ENCODE measurements at places on chromosomes 2 and 18.

DNA sequence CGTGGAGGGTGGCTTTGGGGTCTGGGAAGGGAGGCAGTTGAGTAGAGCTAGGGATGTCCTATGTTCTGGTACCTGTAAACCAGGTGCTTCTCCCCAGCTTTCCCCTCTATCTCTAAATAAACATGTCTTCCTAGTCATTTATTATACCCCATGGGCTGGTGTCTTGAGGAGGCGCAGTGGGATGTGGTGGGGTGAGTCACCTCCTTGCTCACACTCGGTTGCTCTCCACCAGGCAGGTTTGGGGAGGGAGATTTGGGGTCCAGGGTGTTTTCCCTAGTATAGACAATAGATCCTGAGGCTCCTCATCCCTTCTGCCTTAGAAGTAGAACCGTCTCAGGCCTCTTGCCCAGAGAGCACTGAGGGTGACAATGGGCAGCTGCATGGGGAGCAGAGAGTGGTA is 5.1 kb downstream of the PSD4 start:
- no peak for DNase-seq

- no peak for DNase-seq
Observed at GRCh38 chr18:37138456-37138855, 309.5 kb downstream of the KIAA1328 start.

- DNase-seq, result peak; percentile 20
Observed at GRCh38 chr2:49973917-49974368, 819.6 kb upstream of the FSHR start.

DNA sequence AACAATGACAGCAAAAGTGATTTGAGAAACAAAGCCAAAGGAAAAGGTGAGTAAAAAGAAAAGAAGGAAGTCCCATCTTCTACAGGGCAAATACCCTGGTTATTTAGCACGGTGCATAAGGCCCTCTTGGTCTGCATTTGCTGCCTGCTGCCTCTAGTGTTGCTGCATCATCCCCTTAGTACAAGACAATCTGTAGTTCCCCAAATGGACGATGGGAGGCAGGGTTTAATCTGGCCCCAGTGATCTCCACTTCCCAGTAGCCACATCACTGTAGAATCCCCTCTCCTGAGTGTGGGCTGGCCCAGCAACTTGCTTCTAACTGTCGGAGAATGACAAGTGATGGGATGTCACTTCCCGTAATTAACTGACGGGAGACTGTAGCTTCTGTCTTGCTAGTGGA is 85.1 kb downstream of the CTAGE1 start:
- no peak for DNase-seq

- no peak for DNase-seq
Observed at GRCh38 chr2:191321861-191322662, 76.9 kb downstream of the MYO1B start.

GRCh38 chr2:42238644-42239288 is 69.6 kb downstream of the EML4 start:
- DNase-seq, result peak; percentile 14

- no peak for DNase-seq
Observed at GRCh38 chr2:144333143-144333555, 186.8 kb downstream of the ZEB2 start.

GRCh38 chr18:59374128-59374527 is 15.1 kb upstream of the LMAN1 start:
- DNase-seq, result no peak

DNA sequence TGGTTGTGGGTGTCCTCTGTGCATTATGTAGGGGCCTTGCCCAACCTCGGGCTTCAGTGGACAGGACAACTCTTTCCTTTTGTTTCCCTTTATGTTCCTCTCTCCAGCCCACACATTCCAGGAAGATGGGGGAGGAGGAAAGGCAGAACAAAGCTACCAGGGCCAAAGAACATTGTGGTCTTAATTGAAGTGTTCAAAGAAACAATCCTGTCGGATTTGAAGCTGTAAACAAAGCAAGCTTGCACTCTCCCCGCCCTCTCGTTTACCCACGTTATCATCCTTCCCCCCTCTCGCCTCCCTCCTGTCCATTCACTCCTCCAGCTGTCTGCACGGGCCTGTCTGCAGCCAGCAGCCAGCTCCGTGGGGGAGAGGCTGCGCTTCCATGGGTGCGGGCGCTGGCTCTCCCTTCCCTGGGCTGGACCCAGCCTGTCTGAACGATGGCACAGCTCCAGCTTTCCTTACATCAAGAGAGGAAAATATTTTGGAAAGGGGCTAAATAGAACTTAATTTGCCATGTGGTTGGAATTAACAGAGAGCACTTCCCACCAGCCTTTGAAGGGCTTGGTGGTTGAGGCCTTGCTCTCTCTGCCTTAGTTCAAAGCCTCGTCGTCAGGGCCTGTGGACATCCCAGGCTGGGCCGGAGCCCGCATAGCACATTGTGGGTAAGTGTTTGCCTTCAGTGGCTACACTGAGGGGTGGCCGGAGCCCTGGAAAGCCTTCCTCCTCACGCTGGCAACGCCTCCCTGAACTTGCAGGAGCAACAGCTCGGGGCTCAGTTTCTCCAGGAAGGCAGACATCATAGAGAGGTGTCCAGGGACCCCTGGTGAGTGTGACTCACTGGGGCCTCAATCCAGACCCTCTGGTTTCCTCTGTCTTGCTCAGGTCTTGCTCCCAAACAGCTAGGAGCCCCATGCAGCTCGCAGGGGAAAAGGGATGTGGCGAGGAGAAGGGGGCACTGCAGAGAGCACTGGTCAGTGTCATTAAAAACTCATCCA is 60.6 kb upstream of the HS6ST1 start:
- no peak for DNase-seq

- DNase-seq, result no peak
Observed at GRCh38 chr2:29650631-29651097, 270.7 kb downstream of the ALK start.

GRCh38 chr2:206805887-206806607 is 40.6 kb downstream of the FASTKD2 start:
- DNase-seq, result no peak

- no peak for DNase-seq
Observed at GRCh38 chr2:239396881-239397681, 3.7 kb downstream of the HDAC4 start.

DNA sequence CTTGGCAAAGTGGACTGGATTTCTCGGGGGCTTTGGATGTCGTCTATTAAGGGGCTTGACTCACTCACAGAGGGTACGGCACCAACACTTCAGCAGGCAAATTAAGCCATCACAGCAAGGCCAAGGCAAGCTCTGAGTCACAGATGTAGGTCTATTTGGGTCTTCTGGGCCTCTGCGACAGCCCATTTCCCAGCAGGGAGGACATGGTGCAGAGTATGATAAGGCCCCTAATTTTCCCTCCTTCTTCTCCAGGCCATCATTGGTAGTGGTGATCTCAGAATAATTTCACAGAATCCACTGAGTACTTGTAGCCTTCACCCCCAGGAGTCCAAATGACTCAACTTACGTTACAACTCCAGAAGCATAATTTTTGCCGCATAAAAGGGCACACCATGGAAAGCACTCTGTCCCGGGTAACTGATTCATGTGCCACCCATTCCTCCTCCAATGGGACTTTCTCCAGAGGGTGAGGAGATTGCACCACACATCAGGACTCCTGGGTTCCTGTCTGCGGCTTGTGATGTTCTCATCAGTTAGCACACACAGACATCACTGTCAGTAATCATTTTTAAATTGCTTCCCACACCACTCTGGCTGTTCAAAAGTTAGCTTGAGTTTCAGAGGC is 164.9 kb downstream of the TXNL1 start:
- DNase-seq, result no peak

DNA sequence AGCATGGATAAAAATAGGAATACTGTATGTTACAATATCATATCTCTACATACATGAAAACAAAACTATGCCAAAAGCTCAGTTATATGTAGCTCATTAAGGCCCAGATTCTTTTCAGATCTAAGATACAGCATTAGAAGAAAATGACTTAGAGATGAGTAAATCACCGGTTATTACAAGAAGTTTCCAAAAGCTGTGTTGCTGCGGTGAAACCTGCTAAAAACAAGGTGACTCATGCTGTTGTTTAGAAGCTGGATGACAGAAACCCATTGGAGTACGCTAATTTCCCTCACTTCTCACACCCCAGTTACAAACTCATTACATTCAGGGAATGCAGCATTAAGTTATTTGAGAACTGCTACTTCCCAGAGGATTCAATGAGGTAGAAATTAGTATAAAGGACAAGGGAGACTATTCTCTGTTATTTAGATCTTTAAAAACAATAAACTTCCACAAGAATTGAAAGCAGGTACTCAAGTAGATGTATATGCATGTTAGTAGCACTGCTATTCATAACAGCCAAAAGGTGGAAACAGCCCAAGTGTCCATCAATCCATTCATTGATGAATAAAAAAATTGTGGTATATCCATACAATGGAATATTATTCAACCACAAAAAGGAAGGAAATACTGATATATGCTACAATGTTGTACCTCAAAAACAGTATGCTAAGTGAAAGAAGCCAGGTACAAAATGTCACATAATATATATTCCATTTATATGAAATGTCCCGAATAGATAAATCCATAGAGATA is 32.6 kb downstream of the RBKS start:
- DNase-seq, result no peak

GRCh38 chr18:3281456-3282400 is 19.8 kb downstream of the MYL12B start:
- no peak for DNase-seq

GRCh38 chr2:118269408-118270051 is 181.3 kb downstream of the INSIG2 start:
- no peak for DNase-seq

DNA sequence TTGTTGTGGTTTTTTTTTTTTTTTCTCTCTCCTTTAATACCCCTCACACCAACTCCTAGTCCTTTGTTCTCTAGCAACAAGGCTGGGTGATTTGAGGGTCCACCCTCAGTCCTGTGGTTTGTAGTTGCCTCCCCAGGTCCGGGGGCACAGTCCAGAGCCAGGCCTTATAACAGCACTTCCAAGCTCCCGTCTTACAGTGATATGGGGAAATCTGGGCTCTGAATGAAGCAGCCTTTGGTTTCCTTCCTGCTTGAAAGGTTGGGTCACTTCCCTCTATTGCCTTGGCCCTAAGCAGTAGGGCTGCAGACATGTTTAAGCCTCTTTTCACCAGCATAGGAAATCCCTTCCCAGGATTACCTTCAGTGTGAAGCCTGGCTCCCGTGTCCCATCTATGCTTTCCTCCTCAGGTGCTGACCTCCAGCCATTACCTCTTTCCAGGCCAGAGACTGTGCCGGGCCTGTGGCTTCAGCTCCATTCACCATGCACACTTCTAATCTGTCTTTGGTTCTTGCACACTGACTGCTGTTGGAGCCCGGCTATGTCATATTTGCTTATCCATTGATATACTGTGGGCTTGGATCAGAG is 21.2 kb upstream of the NTSR2 start:
- DNase-seq, result no peak

DNA sequence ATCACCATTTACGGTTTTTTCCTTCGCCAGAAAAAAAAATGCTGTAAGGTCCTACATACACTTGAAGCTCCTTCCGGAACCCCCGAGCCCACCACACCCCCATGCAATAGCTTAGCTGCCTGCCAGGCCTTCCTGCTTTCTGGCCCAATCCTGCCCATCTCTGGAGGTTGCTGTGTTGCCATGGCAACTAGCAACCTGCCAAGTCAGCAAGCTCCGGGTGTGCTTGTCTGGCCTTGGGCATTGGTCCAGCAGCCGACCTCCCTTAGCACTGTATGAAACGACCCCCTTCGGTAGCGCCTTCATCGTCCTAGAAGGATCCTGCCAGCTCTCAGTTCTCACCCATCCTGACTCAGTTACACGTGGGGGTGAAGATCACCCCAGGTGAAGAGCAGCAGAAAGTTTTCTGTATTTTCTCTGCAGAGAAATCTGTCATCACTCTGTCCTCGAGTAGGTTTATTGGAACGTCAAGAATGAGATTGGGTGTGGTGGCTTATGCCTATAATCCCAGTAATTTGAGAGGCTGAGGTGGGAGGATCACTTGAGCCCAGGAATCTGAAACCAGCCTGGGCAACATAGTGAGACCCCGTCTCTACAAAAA is 47.4 kb upstream of the MTCL1 start:
- DNase-seq, result no peak

DNA sequence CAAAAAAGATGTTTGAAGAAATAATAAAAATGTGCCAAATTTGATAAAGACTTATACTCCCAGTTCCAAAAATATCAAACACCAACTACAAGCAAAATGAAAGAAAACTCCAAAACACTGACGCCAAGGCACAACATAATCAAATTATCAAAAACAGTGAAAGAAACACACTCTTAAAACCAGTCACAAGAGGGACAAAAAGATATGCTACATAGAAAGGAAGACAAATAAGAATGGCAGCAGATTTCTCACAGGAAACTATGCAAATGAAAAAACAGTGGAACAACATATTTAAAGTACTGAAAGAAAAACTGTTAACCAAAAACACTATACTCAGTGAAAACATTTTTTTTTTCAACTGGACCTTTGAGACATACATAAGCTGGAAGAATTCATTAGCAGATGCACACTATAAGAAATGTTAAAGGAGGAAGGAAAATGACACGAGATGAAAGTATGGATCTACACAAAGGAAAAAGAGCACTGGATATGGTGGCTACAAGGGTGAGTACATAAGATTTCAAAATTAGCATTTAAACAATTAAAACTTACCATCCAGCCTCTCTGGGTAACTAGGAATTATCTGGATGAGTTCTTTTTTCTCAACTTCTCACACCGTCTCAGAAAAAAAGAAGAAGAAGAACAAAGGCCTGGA is 94.0 kb upstream of the ACVR1C start:
- DNase-seq, result no peak

DNA sequence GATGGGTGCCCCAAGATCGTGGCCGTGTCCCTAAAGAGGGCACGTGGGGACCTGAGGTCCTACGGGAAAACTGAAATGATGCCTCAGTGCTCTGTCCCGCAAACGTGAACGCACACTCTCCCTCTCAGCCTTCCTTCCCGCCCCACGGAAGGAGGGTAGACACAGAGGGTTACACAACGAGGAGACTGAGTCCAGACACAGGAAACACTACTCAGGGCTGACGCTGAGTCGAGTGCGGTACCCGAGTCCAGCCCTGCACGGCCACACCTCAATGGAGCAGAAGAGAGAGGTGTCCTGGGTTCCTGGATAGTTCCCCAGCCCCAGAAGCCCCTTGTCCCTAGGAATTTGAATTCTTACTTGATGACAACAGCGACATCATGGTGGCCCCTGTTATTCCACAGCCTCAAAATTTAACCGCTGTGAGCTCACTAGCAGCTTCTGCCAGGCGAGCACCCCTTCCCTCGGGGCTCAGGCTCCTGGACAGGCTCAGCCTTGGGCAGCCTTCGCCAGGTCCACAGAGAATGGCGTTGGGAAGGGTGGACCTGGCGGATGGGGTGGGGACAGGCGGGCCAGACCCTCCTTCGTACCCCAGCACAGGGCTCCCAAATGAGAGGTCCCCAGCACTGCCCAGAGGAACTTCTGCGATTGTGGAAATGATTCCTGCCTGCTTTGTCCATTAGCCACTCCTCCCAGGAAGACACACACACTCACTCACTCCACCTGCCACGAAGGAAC is 980 bp upstream of the RNPEPL1 start:
- DNase-seq, result no peak

GRCh38 chr2:238706673-238707072 is 141.2 kb upstream of the TWIST2 start:
- no peak for DNase-seq

DNA sequence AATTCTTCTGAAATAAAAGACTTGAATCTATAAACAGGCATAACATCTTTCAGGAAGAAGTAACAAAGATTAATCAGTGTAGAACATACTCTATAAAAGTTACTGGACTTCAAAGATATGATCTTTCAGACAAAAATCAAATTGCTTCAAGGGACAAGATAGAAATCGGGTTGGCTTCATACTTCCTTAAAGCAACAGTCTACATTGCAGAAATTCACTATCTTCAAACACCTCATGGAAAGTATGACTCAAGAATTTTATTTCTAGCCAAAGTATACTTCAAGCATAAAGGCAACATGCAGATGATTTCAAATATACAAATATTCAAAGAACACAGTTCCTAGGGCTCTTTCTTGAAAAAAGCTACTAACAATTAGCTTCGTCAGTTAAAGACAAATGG is 240.7 kb downstream of the SRBD1 start:
- DNase-seq, result no peak

Measured in stimulated activated CD4-positive, alpha-beta T cell treated with anti-CD3 and anti-CD28 coated beads, Interleukin-4, amount 100 ng/mL, for 48 hours (primary cell).